ENCODE measurements at places on chromosomes 4 and X.

DNA sequence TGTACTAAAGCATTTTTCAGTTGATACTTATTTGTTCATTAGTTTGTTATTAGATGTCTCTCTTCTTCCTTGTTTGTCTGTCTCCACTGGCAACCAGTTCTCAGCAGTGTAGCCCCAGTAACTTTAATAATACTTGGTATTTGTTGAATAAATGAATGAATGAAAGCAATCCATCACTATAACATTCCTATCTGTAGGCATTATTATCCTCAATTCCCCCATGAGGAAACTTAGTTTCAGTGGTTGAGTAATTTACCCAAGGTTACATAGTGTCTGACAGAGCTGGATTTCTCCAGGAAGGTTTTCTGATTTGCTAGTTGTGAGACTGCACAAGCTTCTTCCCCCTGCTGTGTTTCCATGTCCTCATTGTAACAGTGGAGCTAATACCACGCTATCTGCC, 27.8 kb upstream of the MAOB start:
- DNase-seq = no peak

- DNase-seq = no peak
Observed at GRCh38 chrX:33014949-33015348, 196.4 kb downstream of the DMD start.

- no peak for DNase-seq
Observed at GRCh38 chr4:169175476-169175875, 95.3 kb downstream of the SH3RF1 start.

DNA sequence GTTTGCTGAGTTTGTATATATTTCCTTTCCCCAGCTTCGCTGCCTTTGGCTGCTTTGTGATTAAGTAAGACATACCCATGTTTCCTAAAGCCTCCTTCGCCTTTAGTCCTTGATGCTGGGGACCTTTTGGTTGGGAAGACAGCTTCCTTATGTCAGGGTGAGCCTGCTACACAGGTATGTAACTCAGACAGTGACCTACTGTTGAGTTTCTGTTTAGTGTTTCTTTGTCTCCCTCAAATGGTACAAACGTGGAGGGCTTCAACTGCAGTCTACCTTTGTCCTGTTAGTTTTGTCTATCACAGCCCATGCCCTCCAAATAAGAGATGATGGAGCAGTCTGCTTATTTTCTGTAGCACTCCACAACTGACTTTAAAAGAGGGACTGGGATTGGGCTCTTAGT, 59.5 kb downstream of the TET2 start:
- DNase-seq = no peak

DNA sequence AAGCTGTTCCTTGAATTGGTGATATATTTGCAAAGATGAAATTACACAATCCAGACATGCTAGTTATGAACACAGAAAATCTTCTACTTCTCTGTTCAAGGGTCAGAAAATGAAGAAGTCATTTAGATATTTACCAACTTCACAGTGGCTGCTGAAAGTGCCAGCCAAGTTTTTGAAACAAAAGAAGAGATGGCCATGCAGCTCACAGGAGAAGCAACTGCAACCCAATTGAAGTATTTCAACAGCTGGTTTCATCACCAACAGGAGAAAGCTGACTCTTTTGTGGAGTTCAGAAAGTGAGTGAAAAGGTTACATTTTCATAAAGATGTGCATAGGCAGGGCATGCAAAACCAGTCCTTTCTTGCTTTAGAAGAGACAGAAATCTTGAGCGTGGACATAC, 70.1 kb upstream of the LSM6 start:
- DNase-seq = no peak

DNA sequence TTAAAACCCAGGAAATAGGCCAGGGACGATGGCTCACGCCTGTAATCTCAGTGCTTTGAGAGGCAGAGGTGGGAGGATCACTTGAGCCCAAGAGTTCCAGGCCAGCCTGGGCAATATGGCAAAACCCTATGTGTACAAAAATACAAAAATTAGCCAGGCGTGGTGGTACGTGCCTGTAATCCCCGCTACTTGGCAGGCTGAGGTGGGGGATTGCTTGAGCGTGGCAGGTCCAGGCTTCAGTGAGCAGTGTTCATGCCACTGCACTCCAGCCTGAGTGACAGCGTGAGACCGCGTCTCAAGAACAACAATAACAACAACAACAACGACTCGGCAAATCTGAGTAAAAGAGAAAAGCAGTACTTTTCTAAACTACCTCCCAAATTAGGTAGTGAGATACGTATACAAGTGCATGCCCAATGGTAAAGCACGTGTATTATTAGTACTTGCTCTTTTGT, 13.0 kb upstream of the NDUFC1 start:
- no peak for DNase-seq

DNA sequence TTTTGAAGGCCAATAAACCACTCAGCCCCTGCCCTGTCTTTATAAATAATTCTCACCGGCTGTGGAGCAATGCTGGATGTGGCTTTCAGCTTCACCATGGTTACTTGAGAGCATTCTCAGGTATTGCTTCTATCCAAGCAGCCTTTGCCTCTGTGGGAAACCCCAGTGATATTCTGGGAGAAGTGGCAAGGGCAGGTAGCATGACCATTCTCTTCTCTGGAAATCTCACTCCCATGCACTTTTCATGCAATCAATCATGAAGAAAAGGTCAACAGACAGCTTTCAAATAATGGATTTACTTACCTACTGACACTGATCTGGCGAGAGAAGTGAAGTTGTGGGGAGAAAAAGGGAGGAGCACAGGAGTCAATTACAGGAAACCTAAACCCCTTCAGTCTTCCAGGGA, 49.5 kb downstream of the UNC5C start:
- DNase-seq = no peak

GRCh38 chr4:180465364-180465763, 1777.8 kb upstream of the TENM3 start:
- DNase-seq = no peak

DNA sequence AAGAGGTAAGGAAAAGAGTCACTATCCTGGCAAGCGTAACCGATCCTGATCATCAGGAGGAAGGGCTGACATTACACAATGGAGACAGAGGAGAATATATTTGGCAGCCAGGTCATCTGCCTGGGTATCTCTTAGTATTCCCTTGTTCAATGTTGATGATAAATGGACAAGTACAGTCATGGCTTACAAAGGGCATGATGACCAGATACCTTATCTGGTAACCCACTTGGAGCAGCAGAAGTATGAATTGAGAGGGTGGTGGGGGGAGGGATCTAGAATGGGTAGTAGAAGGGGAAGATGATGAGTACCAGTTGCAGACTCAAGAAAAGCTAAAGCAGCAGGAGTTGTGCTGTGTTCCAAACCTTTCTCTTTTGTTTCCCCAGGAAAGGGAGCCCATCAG, 17.3 kb downstream of the F8 start:
- DNase-seq = no peak

DNA sequence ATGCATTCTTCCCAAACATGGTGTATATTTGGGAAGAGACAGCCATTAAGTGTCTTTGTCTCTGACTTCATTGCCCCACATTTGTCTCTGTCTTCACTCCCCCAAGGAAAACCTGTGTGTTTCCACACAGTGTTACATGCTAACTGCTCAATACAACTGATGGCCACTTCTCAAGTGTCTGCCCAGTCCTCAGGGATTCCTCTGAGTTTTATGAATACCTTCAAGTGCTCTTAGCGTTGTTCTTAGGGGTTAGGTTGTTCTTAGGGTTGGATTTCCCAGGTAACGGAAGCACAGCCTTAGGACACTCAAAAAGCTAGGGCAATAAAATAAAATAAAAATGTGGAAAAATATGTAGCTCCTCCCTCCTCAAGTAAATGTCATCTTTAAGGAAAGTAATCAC, 64.7 kb upstream of the PLAC8 start:
- DNase-seq = no peak

- DNase-seq = peak; percentile 13
Observed at GRCh38 chrX:50705042-50705441, 109.0 kb downstream of the SHROOM4 start.

GRCh38 chrX:96147681-96148080, 537.0 kb upstream of the DIAPH2 start:
- DNase-seq = no peak

All from AG20443 (cell line).